Activated CD4-positive, alpha-beta T cell treated with anti-CD3 and anti-CD28 coated beads, Interleukin-10, Interleukin-2, amounts not matched to agents 100 ng/mL and 50 ng/mL, durations not matched to agents 16 hours and 8 hours (primary cell): ENCODE measurements at places on chromosomes 16 and 17.

- DNase-seq, result peak; percentile 66
Measured at GRCh38 chr17:17729620-17730249, 48.5 kb downstream of the RAI1 start.

DNA sequence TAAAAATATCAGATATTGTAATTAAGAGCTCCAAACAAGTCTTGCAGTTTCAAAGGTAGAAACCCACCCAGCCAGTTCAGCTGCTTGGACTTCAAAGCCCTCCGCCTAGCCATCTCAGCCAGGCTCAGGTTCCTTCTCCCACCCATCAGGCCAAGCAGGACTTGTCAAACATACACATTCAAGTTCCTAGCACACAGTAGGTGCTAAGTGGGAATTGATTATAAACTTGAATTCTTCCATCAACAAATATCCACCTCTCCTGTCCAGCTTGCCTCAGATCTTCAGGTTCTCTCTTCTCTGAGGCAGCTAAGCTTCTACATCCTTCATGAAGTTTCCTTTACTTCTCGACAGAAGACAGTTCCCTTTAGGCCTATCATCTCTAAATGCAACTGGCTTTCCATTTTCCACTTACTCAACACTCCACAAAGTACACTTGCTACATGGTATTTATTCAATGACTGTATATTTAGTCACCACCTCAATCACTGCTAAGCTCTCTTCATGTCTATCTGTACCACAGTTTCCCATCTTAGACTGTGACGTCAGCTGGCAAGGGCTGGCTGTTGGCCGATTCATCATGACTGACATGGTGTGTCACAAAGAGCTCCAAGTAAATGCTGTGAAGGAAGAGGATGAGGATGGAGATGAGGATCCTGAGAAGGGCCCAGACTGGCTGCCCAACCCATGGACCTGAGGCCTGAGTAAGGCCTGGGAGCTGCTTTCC, 13.3 kb upstream of the COG7 start:
- DNase-seq, result no peak

DNA sequence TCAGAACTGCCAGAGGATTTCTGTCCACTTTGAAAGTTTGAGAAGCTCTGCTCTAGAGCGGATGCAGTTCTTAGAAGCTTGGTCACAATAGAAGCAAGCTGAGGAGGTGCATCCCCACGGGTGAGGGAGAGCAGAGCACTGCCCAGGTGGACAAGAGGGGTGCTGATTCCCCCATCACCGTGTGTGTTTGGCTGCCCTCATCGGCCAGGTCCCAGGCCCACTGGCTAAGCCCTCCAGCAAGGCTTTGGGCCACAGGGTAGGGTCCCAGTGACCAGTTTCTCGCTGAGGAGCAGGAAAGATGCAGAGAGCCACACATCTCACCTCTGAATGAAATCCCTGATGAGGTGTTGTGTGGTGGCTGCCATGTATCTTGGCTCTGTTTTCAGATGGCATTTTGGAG, 26.9 kb downstream of the NMT1 start:
- no peak for DNase-seq

DNA sequence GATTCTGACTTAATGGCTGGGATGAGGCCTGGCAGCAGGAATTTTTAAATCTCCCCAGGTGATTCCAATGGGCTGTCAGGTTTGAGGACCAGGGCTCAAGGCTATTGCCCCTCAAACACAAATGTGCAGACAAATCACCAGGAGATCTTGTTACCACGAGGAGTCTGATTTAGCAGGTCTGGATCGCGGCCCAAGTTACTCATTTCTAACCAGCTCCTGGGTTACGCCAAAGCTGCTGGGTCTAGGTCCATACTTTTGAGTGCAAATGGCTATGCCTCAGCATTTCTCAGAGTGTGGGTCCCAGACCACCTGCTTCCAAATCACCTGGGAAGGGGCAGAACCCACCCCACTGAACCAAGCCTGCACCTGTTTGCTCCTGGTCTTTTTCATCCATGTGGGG, 33.1 kb downstream of the CNGB1 start:
- no peak for DNase-seq

DNA sequence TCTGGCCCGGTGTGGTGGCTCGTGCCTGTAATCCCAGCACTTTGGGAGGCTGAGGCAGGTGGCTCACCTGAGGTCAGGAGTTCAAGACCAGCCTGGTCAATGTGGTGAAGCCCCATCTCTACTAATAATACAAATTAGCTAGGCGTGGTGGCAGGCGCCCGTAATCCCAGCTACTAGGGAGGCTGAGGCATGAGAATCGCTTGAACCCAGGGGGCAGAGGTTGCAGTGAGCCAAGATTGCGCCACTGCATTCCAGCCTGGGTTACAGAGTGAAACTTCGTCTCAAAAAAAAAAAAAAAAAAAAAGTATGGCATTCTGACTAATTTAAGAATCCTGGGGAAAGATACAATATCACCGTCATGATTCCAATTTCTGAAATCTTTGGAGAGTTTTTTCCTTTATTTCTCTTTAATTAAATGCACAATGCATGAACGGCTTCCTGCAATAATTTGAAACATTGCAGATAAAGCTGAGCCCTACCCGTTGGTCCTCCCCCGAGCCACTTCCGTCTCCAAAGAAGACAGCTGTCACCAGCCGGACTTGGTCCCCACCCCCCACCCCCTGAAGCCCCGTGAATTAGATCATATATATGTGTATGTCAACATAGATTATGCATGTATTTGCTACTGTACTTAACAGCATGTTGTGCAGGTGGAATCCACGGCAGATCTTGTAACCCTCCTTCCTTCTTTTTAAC, 142.6 kb upstream of the PLCG2 start:
- no peak for DNase-seq

GRCh38 chr16:53829186-53829747, 125.3 kb downstream of the FTO start:
- no peak for DNase-seq

GRCh38 chr16:50209546-50210265, 56.6 kb downstream of the TENT4B start:
- DNase-seq, result no peak
